ENCODE measurements at places on chromosomes 2 and 18.
A peak's percentile ranks its signal among the peaks of the same experiment; 100 is the strongest.

- no peak for DNase-seq
Observed at GRCh38 chr2:155215037-155215707, 516.7 kb downstream of the KCNJ3 start.

DNA sequence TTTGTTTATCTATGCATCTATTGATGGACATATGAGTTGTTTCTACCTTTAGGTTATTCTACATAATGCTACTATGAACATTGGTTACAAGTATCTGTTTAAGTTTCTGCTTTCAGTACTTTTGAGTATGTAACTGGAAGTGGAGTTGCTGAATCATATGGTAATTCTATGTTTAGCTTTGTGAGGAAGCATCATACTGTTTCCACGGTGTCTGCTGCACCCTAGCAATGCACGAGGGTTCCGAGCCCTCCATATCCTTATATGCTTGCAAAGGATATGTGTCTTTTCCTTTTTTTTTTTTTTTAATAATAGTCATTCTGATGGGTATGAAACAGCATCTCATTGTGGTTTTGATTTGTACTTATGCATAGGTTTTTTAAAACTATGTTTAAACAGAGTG, 83.7 kb downstream of the FMNL2 start:
- DNase-seq = peak; percentile 73

- DNase-seq = no peak
Observed at GRCh38 chr2:105497094-105497493, 98.2 kb upstream of the FHL2 start.

- DNase-seq = no peak
Observed at GRCh38 chr2:168181825-168182224, 65.6 kb downstream of the STK39 start.

- no peak for DNase-seq
Observed at GRCh38 chr2:236667526-236667925, 97.9 kb downstream of the ACKR3 start.

- no peak for DNase-seq
Observed at GRCh38 chr2:46074501-46074900, 222.7 kb upstream of the EPAS1 start.

DNA sequence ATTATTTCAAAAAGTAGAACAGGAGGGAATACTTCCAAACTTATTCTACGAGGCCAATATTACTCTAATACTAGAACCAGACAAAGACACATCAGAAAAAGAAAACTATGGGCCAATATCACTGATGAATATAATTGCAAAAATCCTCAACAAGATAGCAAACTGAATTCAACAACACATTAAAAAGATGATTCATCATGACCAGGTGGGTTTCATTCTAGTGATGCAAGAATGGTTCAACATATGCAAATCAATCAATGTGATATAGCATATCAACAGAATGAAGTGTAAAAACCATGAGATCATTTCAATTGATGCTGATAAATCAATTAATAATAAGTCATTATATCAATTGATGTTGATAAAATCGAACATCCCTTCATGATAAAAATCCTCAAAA, 22.4 kb upstream of the EML6 start:
- no peak for DNase-seq

DNA sequence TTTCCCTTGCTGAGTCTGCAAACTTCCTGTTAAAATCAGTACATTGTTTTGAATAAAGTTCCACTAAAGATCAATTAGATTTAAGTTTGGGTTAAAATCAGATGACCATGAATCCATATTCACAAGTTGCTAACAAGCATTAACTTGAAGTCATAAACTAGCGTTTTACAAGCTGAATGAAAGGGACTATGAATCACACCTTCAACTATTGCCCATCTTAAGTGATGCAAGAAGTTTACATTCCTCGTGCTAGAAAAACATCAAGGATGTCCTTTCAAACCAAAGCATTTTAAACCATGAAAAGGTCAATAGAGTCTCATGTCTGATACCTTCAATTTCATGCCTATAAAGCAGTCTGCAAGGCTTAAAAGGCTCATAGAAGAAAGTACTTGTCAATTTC, 257.2 kb upstream of the SYT4 start:
- DNase-seq = peak; percentile 4

DNA sequence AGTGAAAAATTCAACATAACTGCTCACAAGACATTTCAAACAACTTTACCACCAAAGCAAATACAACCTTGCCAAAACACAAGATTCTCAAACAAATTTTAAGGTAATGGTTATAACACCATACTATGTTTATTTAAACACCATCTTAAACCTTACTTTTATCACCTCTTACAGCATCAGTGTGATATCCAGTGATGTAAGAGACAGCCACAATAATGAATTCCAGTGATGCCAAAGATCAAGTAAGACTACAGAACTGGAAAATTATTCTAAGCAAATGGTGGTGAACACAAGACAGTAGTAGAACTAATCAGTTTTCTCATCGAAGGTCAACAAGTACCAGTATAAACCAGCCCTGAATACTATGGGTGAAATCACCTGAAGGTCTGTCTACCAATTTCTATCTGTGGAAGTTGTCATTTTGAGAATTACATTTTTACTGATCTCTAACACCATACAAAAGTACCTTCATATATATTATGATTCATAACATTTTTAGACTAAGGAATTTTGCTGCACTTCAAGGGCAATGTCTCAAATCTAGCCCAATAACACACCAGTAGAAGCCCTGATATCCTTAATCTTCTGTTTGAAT, 146.2 kb downstream of the RBMS1 start:
- DNase-seq = no peak
